ENCODE measurements at places on chromosomes 1 and 21.

GRCh38 chr1:107213225-107213624 lies 72.4 kb downstream of the NTNG1 start:
- no peak for DNase-seq

GRCh38 chr1:65469126-65469888 lies 48.8 kb downstream of the LEPR start:
- no peak for DNase-seq

DNA sequence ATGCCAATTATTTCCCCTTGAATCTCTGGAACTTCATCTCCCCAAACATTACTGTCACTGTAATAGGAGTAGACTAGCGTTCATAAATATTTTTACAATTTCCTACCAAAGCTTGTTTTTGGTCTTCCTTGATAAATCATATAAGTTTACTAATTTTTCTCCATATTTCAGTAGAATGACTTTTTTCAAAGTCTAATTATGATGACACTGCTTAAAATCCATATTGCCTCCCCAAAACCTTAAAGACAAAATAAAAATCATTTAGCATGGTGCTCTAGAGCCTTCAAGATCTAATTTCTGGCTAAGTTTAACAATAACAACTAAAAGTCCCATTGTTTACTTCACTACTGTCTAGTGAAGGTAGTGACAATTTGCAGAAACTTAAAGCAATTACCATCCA lies 474.2 kb upstream of the CHRM3 start:
- no peak for DNase-seq

GRCh38 chr1:31643976-31644559 lies 608 bp downstream of the PEF1 start:
- DNase-seq = no peak

DNA sequence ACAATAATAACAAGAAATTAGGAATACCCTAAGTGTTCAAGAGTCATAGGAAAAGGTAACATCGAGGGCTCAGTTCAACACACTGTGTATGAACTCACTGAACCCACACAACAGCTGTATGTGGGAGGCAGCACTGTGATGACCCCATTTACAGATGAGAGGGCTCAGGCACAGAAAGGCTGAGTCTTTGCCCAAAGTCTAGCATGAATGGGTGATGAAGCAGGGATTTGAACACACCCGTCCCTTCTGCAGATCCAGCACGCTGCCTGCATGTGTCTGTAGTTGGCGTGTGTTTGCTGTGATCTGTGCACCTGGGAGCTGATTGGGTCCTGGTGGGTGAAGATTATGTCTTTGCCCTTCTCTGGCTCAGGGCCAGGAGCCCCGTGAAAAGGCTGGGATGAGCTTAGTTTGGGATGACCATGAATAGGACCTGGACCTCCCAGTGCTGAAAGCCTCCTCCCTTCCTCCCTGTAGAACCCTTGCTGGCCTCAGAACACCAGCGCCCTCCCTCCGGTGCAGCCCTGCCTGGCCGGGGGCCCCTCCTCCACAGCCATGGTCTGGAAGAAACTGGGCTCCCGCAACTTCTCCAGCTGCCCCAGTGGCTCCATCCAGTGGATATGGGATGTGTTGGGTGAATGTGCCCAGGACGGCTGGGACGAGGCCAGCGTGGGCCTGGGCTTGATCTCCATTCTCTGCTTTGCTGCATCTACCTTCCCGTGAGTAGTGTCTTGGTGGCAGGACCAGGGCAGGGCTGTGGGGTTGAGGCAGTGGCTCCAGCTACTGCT lies 5.2 kb downstream of the SLC66A1 start:
- DNase-seq = no peak

DNA sequence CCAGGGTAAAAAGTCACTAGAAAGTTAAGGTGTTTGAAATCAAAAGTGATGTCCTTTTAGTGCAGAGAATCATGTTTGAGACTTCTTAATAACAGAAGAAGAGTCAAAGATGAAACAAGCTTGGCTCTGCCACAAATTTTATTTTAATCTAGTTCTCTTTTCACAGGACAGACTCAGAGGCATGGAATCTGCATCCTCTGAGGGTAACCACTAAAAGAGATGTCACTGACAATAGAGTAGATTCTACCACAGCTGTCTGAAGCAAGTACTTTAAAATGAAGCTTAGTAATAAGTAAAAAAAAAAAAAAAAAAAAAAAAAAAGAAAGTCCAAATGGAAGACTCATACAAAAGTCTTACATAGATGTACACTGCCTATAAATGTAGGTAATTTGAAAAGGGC lies 519.7 kb upstream of the PRMT6 start:
- DNase-seq = no peak

DNA sequence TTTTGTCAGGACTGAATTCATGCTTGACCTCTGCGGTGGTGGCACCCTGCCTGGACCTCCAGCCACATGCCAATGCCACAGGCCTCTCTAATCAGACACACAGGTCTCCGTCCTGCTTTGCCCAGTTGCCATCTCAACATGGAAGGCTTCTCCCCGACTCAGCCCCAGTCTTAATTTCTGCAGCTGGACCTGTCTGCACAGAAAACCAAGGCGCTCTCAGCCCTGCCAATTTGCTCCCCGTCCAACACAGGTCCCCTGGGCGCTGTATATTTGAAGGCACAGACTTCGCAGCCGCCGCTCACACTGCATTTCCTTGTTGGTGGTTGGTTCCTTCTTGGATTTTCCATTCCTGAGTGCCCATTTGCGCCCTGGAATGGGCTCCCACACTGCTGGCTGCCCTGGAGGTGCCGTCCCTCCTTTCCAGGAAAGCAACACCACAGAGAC lies 28.0 kb upstream of the PLEKHG5 start:
- no peak for DNase-seq

- no peak for DNase-seq
Measured at GRCh38 chr1:220698607-220699016, 8.4 kb downstream of the C1orf115 start.

DNA sequence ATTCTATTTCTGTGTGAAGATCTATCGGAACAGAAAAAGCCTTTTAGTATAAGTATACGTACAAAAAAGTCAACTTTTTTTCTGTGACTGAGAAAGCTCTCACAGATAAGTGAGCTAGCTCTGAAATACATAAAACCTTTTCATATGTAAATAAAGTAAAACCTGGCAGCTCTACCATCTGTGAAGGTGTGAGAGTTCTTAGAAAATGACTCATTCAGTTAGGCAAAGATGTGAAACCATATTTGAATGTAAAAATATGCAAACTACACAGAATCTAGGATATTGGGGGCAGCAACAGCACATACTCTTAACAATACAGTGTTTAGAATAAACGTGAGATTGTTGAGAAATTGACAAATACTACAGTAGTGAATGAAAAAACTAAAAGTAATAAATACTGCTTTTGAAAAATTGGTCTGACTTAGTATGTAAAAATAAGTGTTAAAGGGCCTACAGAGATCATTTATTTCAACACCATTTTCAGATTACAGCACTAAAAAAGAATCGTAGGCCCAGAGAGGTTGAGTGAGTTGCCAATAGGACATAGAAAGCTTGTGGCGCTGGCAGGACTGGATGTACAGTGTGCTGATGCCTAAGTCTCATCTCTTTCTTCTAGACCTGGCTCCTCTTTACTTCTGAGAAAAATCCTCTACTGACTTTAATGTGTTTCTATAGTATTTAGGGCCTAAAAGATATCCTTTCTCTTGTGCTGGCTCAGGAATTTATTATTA lies 19.8 kb downstream of the ATP6V1G3 start:
- peak; percentile 79 for DNase-seq

GRCh38 chr1:198648592-198648991 lies 9.8 kb downstream of the PTPRC start:
- no peak for DNase-seq

DNA sequence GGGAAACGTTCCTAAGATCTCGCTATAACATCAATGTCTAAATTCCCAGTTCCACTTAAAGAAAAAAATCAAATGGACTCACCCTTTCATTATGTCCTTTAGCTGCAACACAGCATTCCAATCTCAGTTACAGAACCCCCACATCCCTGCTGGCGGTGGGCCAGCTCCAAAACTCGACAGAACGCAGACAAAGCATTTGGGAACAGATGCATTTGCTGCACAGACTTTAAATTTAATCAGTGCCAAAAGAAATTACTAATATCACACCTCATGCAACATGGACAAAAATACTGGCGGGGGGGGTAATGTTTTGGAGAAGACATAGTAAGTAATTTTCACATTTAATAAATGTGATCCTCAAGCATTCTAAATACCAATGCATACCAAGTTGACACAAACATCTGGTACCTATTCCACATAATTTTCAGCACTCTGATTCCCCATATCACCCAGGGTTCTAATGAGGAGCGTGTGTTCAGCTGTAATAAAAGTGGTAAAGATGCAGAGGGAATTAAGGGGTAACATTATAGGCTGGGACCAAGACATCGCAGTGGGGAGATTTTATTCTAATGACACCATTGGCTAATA lies 79.7 kb downstream of the TGFBR3 start:
- DNase-seq = no peak

GRCh38 chr1:67484492-67484891 lies 54.3 kb upstream of the SERBP1 start:
- no peak for DNase-seq

DNA sequence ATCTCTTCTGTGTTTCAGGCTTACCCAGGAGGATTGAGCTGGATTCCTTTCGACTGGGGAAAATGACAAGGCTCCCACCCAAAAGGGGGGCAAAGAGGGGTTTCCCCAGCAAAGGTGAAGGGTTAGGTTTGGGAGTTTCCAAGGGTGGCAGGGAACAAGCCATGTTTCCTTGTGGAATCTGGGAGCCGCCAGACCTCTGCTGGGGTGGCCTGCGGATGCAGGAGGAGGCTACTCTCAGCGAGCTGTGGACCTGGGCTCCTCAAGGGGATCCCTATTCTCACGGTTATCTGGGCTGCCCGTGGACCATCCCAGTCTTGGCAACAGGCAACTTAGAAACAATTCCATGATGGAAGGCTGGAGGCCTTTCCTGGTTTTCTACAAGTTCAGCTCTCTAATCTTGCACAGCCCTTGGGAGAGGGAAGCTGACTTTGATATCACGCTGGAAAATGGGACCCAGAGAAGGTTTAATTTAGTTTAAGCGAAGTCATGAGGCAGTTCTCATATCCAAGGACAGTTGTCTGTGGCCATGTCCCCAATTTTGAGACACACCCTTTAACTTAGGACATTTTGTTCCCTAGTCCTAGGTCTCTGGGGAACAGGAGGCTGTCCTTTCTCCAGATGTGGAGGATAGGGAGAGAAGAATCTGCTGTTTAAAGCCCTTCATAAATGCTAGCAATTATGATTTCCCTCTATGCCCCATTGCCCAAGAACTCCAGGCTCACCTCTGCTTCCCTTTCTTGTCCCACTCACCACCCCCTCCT lies 24.7 kb upstream of the STUM start:
- DNase-seq = no peak

DNA sequence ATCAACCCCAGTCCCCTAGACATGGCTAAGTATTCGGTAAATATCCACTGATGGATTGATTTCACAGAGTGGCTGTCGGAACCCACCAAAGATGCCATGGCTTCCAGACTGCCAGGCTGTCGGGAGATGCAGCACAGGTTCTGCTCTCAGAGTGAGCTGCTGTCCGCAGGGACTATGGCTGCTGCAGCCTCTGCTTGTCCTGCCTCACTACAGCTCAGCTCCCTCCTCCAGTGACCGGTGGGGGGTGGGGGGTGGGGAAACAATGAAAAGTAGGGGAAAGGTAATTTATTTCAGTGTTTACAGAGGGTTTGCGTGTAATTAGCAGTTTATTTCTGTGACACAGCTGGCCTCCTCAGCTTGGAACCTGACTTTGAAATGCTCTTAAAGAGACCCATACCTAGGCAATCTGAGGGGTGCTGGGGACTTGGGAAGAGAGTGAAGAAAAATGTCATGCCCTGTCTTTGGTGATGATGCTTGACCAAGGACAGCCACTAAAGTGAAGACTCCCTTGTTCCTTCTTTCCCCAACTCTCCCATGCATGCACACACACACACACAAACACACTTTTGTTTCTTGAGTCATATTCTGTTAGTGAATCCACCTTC lies 109.0 kb downstream of the CACNA1E start:
- no peak for DNase-seq

DNA sequence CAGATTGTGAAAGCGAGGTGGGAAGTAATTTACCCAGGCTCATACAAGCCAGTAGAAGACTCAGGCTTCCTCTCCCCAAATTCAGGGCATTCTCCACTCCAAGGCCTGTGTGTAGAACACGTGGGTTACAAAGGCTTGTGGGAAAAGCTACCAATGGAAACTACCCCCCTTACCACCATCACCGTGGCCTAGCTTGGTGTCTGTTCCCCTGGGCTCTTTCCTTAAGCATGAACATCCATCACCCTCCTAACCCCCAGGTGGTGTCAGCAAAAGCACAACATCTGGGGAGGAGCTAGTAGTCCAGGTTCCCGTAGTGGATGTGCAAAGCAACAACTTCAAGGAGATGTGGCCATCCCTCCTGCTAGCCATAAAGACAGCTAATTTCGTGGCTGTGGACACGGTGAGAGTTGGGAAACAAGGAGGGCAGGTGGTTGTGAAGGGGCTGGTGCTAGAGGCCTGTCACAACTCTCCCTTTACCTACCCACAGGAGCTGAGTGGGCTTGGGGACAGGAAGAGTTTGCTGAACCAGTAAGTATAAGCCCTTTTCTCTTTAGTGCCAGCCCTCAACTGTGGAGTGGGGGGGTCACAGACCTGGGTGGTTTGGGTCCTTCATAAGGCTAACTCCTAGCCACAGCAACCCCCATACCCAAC lies 701 bp upstream of the MUTYH start:
- no peak for DNase-seq

- DNase-seq = no peak
Measured at GRCh38 chr1:73859227-73859626, 338.7 kb downstream of the LRRIQ3 start.

DNA sequence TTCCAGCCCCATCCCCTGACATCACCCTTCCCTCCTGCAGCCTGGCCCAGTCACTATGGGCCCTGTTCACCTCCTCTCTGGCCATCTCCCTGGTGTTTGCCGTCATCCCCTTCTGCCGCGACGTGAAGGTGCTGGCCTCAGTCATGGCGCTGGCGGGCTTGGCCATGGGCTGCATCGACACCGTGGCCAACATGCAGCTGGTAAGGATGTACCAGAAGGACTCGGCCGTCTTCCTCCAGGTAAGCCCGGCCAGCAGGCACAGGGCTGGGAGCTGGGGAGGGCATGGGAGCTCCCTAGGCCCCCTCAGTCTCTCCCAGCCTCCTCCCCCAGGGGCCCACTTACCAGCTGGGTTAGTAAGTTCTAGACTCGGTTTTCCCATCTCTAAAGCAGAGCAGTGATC lies 52.1 kb downstream of the ELK4 start:
- DNase-seq = no peak

GRCh38 chr1:63124666-63125191 lies 197.6 kb upstream of the FOXD3 start:
- DNase-seq = no peak

GRCh38 chr1:196372896-196373536 lies 235.2 kb downstream of the KCNT2 start:
- peak; percentile 20 for DNase-seq

- no peak for DNase-seq
Measured at GRCh38 chr1:238254935-238255334, 364.2 kb upstream of the ZP4 start.

DNA sequence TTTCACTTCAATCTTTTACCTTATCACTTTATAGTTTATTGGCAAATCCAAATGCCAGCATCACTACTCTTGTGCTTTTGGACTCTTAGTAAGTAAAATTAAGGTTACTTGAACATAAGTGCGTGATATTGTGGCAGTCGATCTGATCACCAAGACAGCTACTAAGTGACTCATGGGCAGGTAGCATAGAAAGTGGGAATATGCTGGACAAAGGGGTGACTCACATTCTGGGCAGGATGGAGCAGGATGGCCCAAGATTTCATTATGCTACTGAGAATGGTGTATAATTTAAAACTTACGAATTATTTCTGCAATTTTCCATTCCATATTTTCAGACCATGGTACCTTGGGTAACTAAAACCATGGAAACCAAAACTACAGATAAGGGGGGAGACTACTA lies 120.2 kb downstream of the ROR1 start:
- no peak for DNase-seq
